ENCODE measurements at places on chromosomes 6 and 20. TPM values are rescaled to one million over a fixed set of nuclear protein-coding genes. Genes with fewer than 3 reads are reported as not detected.

GRCh38 chr6:150670311-150670710, 70.6 kb downstream of the PLEKHG1 start:
- no peak for DNase-seq

- DNase-seq, result no peak
These were observed 102.6 kb upstream of the MLN start for GRCh38 chr6:33906439-33906838.

GRCh38 chr6:77446249-77446648, 17.0 kb downstream of the HTR1B start:
- no peak for DNase-seq

DNA sequence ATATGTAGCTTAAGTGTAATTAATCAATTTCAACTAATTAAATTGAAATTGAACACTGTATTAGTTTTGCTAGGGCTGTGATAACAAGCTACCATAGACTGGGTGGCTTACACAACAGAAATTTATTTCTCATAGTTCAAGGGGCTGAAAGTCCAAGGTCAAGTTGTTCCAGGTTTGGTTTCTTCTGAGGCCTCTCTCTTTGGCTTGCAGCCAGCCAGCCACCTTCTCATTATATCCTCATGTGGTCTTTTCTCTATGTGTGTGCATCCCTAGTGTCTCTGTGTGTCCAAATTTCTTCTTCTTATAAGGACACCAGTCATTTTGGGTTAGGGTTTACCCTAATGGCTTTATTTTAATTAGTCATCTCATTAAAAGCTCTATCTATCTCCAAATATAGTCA, 611.7 kb downstream of the UTRN start:
- DNase-seq, result no peak

- DNase-seq, result no peak
These were observed 45.2 kb upstream of the PAK5 start for GRCh38 chr20:9884061-9884460.

DNA sequence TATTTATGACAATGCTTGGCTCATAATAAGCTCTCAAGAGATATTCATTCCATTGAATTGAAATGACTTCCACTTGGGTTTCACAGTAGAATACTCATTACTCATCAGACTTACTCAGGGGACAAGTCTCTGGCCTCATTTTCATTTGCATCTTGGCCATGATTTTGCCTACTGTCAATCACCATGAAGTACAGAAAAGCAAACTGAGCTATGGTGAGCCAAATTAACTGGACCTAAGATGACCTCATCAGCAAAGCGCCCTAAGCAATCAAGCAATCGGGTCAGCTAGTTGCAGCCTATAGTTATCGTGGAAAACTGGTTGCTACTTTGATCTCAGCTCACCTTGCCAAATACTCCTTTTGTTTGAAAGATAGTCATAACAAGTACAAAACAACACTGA, 494.7 kb upstream of the SLC35B3 start:
- DNase-seq, result no peak

GRCh38 chr6:114523508-114523907, 180.7 kb upstream of the HS3ST5 start:
- no peak for DNase-seq

Gene TP53TG5
- total RNA-seq, result not detected

Measured in NCI-H460 (cell line).